Globus pallidus (tissue), 1 donor: ENCODE measurements at places on chromosomes 11 and 22.

DNA sequence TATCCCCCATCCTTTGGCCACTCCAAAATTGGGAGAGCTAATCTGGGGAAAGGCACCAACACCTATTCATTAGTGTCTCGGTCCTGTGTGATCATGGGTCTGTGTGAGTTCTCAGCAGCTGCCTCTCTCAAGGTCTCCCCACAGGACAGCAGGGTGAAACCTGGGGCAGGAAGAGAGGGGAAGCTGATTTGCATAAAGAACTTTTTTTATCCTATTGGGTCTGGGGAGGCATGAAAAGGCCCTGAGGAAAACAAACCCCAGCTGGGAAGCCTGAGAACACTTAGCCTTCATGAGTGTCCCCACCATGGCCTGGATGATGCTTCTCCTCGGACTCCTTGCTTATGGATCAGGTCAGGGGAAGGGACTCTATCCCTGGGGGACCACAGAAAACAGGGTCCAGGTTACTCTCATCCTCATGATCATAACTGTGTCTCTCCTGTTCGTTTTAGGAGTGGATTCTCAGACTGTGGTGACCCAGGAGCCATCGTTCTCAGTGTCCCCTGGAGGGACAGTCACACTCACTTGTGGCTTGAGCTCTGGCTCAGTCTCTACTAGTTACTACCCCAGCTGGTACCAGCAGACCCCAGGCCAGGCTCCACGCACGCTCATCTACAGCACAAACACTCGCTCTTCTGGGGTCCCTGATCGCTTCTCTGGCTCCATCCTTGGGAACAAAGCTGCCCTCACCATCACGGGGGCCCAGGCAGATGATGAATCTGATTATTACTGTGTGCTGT lies 116.0 kb upstream of the TOP3B start:
- no peak for DNase-seq

DNA sequence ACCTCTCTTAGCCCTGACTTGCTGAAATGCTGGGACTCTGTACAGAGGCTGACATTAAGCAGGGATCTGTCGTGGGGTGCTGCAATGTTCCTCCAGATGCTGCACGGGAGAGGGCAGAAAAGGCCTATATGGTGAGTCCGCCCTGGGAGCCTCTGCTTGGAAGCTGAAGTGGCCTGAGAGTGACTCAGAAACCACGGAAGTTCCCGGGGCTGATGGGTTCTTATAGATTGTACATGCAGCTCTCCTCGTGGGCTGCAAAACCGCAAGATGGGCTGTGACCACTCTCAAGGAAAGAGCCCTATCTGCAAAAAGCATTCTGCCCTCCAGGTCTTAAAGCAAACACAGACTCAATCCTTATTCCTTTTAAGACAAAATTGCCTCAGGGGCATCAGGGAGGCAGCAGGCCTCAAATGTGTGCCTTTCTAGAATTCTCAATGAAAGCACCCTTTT lies 5.8 kb upstream of the SLC43A3 start:
- no peak for DNase-seq

DNA sequence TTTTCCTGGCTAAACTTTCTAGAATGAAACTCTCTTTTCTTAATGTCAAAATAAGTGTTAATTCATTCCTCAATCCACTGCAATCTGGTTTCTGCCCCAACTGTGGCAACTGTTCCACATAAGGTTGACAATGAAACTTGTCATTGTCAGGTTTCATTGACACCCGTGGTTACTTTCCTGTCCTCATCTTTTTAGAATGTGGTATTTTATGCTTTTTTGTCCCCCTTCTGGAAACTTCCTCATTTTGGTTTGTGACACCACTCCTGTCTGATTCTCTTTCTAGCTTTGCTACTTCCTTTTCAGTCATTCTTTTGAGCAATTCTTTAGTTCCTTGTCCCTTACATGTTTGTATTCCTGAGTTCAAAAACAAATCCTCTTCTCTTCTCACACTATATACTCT lies 7.5 kb upstream of the PDE3B start:
- DNase-seq, result no peak

DNA sequence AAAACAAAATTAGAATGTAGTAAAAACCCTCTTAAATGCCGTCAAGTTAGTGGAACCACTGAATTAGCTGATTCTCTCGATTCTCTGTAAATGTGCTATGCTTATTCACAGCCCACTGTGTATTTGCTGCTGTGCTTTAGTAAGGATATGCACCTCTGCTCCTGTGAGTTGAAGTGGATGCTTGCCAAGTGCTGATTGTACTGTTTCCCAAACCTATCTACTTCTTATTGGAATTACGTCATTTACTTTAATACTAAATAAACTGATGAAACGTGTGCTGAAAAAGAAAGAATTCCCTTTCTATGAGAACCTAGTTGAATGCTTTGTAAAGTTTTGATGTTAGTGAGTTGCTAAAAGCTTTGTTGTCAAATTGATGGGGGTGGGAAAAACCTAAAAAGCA lies 158.4 kb downstream of the LRRC4C start:
- DNase-seq, result no peak

DNA sequence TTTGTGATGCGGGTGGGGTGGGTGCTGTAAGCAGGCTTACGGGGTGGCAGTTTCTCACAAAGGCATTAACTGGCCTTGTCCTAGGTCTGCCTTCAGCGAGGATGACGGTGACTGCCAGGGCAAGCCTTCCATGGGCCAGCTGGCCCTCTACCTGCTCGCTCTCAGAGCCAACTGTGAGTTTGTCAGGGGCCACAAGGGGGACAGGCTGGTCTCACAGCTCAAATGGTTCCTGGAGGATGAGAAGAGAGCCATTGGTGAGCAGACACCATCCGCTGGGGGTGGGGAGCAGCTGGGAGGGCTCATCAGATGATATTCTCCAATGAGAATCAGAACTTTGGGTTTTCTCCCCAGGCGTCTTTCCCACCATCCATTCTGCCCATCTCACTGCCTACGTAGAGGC lies 5.8 kb downstream of the TCN2 start:
- no peak for DNase-seq
